ENCODE measurements at places on chromosomes 2 and 18. TPM values are rescaled to one million over a fixed set of nuclear protein-coding genes. Genes with fewer than 3 reads are reported as not detected.

DNA sequence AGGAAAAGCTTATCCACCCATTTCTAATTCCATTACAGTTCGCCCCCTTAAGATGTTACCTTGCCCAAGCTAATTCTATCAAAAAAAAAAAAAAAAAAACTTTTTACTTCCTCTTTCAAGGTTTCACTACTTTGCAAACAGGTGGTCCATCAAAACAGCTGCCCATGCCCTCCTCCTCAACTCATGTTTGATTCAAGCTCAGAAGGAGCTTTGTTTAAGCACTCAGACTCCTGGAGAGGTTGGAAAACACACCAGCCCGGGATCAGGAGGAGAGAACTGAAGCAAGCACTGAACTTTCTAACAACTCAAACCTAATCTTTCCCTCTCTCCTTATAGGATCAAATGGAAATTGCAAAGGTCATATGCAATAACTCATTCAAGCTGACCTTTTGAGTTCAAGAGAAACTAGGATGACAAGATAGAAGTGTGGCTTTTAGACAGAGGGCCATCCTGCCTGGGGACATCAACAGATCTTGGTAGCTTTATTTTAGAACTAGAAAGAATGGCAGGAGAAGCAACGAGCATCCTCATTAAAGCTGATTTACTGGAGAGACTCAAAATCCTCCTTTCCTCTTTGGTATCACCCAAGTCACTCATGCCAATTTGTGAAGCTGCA, 28.3 kb upstream of the FZD7 start:
- DNase-seq: no peak

DNA sequence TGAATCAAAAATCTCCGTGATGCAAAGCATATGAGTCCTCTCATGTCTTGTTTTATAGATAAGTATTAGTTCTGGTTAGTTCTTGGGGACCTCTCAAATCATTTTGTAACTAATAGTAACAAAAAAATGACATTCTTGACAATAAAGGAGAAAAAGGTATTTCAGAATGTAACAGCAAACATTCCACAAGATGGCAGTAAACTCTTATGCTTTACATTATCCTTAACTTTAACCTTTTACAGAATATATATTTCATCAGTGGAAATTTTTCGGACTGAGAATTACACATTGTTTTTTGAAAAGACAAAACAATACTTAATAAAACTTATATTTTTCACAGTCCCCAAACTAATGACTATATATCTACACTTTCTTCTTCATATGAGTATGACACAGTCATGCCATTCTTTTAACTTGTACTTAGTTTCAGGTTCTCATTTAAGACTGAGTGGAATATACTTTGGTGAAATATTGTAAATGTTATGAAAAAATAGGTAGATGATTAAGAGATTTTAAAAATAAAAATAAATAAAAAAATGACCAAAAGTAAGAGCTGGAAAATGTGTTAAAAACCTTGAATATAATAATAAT, 142.9 kb upstream of the NXPH2 start:
- no peak for DNase-seq

- DNase-seq: no peak
Observed at GRCh38 chr2:65727381-65727780, 295.0 kb upstream of the SPRED2 start.

DNA sequence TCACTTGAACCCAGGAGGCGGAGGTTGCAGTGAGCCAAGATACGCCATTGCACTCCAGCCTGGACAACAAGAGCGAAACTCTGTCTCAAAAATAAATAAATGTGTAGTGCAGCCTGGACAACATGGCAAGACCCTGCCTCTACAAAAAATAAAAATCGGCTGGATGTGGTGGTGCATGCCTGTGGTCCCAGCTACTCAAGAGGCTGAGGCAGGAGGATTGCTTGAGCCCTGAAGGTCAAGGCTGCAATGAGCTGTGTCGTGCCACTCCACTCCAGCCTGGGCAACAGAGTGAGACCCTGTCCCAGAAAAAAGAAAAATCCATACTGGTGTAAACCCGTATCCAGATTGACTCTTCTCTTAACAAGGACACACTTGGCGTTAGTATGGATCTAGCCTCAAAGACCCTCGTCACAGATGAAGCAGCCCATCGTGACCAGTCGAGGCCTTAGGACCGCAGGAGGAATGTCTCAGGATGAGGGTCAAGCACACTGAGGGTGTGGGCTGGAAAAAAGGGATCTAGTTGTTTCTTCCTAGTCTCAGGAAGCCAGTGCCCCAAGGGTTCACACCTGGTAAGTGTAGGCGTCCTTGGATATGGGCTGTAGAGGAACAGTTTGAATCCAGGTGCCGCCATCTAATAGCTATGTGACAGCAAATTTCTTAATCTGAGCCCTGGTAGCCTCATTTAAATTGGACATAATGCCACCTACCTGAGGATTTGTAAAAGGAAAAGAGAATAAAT, 4.0 kb upstream of the GPBAR1 start:
- no peak for DNase-seq

The DRC1 gene
- total RNA-seq: not detected

DNA sequence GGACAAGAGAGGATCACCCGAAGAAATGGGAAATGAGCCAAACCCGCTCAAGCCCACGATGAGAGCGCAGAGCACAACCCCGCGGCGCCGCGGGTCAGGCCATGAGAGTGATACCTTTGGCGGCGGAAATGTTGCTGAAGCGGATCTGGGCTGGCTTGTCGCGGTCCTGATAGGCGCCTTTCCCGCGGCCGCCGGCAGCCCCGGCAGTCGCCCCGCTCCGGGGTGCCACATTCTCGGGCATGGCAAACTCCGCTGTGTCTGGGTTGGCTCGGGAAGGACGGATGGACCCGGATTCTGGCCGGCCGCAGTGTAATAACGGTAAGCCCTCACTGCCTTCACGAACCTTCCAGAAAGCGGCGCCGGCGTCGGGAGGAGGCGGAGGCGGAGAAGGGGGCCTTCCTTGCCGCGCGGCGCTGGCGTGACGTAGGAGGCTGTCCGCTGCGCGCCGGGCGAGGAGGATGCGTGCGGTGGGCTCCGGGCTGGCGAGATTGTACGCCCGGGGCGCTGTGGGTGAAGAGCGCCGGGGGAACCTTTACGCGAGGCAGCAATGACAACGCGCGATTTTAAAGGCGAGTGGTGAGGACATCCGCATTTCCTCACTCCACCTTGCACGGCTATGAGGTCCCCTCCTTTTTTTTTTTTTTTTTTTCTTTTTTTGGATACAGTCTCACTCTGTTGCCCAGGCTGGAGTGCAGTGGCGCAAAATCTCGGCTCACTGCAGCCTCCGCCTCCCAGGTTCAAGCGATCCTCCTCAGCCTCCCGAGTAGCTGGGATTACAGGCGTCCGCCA, at the start of gene CCT4:
Gene CCT4 (minus strand): TSS at position 390 of the 789 bp plus-strand sequence. CDS start 149 bp downstream, at position 241.
- DNase-seq: peak; percentile 96

The VIT gene
- total RNA-seq: 36.2 TPM

GRCh38 chr18:21762181-21762772, 21.7 kb downstream of the MIB1 start:
- no peak for DNase-seq

The SRD5A2 gene
- not detected for total RNA-seq

The CCDC74A gene
- total RNA-seq: 3.9 TPM
